ENCODE measurements at places on chromosomes 5 and 9.

DNA sequence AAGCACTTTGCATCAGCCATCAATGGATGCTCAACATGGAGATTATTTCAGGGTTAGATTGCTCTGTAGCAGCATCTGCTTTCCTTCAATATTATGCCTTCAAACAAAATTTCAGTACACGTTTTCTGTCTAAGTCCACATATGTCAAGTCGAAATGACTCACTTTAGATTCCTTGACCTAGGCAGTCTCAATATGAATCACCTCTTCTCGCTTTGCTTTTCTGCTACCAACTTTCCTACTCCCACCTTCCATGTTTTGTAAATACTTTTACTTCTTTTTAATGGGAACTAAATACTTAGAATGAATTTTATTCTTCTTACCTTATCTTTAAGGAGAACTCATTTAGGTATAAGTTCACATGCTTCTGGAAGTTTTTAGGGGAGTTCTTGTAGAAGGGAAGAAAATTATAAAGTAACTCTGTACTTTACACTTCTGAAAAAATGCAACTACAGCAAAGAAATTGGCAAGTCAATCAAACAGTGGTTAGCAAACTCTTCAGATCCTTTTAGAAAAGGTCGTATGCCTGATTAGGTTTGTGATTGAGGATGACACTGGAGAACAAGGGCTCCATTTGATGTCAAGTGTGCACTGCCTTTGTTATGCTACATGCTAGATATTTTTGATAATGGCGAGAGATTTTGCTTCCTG is 478.5 kb upstream of the SMARCA2 start:
- DNase-seq, result no peak

DNA sequence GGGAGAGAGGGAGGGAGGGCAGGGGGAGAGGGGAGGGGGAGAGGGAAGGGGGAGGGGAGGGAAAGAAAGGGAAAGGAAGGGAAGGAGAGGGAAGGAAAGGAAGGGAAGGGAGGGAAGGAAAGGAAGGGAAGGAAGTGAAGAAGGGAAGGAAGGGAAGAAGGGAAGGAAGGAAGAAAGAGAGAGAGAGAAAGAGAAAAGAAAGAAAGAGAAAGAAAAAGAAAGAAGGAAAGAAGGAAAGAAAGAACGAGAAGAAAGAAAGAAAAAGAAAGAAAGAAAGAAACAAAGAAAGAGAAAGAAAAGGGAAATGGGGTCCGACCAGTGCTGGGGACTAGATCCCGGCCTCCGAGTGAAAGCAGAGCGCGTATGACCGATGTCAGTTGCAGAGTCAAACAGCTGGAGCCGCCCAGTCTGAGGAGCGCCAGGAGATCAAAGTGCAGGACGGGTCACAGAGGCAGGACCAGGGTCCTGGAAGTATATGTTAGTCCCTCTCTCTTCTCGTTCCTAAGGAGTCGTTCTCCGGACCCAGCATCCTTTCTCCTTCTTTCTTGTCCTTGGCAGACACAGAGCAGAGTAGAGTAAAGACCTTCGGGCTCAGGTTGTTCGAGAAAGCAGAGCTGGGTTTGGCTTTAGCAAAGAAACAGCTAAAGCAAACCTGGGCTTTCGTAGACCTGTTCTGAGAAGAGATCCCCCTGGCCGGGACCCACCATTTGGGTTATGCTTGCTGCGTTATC is 305.4 kb upstream of the MSX2 start:
- DNase-seq, result no peak

DNA sequence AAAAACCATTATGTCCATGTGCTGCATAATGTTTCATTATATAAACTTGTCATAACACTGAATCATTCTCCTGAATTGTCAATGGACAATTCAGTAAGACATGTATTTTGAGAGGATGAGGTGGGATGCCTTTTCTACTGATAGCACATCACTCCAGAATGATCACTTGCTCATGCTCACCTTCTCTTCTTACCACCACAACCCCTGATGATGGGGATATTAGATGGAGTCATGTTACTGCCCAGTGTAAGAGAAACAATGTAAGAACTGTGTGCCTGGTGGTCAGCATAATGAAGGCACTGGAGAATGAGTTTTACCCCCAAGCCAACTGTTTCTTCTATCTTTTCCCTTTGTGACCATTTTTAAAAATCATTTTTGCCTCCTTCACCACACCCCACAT is 198.8 kb downstream of the ADAMTSL1 start:
- DNase-seq, result no peak

GRCh38 chr5:119951330-119951934 is 322.1 kb downstream of the FAM170A start:
- DNase-seq, result no peak

GRCh38 chr9:89655990-89656657 is 51.3 kb downstream of the GADD45G start:
- no peak for DNase-seq

DNA sequence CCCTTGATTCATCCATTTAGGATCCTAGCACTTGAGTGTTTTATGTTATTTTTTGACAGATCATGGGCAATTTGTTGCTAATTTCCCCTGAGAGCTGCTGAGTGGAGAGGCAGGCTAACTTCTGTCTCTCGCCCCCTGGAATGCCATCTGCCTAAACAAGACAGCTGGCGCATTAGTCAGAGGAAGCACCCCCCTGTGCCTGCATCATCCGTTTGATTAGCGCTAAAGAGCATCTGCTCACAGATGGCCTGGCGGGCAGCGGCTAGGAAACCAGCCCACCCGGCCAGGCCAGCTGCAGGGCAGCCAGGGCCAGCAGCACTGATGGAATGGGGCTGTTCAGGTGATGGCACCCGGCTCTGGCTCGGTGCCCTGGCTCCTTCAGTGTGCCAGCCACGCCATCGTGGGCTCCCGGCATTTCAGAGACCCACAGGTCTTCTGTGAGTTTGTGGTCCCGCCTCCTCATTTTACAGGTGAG is 22.9 kb upstream of the ASS1 start:
- DNase-seq, result no peak

DNA sequence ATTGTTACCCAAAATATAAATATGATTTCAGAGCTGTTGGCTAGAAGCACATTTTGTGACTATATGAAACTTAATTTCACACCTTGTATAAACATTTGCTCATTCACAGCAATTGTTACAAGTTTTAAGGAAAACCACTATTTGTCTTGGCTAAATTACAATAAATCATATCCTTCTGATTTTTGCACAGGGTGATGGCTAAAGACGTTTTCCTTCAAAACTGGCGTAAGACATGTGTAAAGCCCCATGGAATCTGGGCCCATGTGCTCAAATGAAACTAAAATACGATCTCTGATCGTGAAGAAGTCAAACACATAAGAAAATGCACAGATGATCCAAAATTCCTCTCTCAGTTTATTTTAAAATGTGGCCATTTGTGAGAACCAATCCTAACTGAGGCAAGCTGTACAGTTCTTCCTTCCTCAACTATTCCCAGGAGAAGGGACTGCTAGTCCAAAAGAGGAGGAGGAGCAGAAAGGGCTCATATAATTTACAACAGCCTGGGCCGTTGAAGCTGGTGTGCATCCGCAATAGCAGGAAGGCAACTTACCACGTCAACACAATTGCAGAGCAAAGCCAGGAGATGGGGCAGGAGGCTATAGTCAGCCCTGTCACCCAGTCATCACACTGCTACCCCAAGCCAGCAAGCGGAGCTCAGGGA is 98.4 kb downstream of the MED27 start:
- DNase-seq, result no peak

GRCh38 chr9:116520218-116520617 is 166.9 kb upstream of the TRIM32 start:
- no peak for DNase-seq
